ENCODE measurements at places on chromosomes 16 and 17.

DNA sequence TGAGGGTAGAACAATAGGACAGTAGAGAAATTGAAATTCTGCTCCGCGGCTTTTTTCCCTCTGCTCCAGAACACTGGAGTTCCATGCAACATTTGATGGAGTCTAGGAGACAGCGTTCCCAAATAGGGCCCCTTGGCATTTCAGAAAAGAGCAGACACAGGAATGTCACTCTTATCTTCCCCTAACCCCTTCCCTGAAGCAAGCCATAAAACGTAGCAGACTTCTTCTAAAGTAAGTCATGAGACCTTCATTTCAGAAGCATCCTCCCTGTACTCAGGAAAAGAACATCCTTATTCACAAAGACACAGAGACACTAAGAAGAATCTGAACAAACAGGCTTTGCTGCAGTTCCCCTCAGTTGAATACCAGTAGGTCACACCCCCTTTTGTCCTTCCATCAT, 296.1 kb upstream of the SOX9 start:
- DNase-seq, result no peak

DNA sequence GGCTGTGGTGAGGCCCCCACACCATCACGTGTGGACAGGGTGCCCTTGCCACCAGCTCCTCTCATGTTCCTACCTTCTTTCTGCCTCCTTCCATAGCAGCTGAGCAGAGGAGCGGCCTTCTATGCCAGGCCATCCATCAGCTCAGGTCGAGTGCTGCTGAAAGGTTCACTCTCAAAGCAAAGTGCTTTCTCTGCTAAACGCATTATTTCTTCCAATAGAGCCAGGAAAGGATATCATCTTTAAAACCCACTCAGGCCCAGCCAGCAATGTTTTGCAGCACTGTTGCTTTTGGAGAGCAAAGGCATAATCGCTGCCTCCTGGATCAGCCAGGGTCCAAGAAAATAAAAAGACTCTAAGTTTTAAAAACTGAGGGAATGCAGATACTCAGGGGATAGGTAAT, 54.9 kb upstream of the GPRC5B start:
- DNase-seq, result no peak

DNA sequence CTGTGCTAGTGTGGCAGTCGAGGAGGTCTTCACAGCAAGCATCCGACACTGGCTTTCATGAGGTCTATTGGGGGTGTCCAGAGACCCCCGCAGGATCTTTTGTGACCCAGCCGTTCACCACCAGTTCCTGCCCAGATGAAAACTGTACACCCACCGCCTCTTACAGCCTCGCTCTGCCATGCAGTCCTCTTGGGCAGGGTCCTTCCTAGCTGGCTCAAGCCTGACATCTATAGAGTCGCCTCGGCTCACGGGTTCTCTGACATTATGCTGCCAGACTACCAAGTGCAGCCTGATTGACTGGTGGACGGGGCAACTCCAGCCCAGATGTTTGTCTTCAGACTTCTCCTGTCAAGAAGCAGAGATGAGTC, 14.6 kb upstream of the CLEC10A start:
- DNase-seq, result no peak

DNA sequence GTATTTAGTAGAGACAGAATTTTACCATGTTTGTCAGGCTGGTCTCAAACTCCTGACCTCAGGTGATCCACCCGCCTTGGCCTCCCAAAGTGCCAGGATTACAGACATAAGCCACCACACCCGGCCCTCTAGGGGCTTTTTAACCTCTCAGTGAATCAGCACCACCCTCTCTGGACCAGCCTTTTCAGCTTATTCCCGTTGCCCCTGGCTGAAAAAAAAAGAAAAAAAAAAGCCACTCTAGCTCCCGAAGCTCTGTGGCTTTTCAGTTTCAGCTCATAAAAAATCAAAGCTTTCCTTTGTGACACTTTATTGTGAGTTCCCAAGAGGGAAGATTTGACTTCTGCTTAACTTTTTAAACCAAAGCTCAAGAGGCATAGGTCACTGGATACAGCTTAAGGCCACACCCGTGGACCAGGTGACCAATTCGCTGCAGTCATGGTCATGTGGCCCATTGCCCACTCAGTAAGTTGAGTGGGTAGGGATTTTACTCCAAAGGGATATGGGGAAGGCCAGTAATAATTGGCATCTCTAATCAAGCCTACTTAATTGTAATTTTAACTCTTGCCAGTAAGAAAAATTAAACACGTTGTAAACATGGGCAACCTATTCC, 46.6 kb upstream of the MED13 start:
- no peak for DNase-seq

- no peak for DNase-seq
These were observed 121.7 kb upstream of the SDK2 start for GRCh38 chr17:73765824-73766563.

- DNase-seq, result no peak
These were observed 242.7 kb downstream of the GSG1L start for GRCh38 chr16:27820646-27821345.

GRCh38 chr16:52591471-52591870, 44.5 kb upstream of the TOX3 start:
- no peak for DNase-seq
